Small intestine (tissue), 16 donors: ENCODE measurements at places on chromosomes 11 and 22.

DNA sequence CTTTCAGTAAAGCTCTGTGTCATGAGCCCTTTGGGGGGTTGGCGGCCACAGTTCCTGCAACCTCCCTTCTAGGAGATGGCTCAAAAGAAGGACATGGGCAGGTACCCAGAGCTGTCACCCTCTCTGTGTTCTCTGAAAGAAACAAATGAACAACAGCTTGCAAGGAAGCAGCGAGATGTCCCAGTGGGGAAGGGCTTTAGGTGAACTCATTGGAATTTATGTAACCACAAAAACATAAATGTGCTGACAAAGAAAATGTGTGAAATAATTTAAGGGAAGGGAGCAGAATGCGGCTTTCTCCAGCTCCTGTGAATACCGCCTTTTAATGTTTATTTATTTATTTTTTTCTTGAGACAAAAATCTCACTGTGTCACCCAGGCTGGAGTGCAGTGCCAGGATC, 3.3 kb downstream of the PARVG start:
- DNase-seq, result no peak

DNA sequence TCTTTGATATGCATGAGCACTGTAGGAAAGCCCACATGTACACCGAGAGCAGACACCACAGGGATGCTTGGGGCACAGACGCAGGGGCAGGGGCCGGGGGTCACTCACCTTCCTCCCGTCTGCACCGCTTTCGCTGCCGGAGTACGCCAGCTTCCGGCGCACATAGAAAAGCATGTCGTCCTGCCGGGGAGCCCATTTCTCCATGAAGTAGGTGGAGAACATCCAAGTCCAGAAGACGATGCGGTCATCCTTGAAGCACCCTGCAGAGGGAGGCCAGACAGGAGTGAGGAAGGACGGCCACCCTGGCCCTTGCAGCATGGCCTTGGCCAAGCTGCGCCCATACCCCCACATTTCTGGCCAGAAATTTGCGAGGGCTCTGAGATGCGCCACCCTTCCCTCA, 28.8 kb downstream of the KIAA0930 start:
- no peak for DNase-seq

- DNase-seq, result no peak
Measured at GRCh38 chr11:116343270-116343669, 429.5 kb downstream of the BUD13 start.

DNA sequence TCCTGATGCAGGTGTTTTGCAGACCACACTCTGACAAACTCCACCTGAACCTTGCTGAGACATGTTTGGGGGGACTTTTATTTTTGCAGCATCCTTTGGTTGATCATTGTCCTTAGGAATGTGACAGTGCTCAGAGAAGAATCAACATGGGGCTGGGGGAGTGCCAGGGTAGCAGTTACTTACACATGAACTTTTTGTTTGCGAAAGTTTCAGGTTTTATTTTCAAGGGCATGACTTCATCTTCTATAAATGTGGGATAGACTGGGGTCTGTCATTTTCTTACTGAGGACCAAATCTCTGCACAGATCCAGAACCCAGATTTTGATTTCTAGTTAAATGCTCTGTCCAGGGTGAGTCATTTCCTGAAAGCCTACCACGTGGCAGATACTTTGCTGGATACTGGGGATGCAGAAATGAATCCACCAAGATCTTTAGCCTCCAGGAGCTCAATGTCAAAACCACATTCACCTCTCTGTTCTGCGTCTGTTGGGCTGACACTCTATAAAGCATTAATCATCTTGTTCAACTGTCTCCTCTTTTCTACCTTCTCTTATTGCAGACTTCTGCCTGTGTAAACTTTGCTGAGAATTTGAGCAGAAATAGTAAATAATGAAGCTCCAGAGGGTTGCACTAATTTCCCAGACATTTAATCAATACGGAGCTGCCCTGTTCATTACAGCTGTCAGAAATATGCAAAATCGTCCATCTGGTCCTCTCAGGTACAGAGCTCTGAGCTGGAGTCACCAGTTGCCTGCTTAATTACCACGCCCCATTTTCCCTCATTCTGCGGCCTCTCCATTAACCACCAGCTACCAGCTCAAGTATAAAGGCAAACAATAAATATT, 387.9 kb downstream of the MIAT start:
- no peak for DNase-seq

DNA sequence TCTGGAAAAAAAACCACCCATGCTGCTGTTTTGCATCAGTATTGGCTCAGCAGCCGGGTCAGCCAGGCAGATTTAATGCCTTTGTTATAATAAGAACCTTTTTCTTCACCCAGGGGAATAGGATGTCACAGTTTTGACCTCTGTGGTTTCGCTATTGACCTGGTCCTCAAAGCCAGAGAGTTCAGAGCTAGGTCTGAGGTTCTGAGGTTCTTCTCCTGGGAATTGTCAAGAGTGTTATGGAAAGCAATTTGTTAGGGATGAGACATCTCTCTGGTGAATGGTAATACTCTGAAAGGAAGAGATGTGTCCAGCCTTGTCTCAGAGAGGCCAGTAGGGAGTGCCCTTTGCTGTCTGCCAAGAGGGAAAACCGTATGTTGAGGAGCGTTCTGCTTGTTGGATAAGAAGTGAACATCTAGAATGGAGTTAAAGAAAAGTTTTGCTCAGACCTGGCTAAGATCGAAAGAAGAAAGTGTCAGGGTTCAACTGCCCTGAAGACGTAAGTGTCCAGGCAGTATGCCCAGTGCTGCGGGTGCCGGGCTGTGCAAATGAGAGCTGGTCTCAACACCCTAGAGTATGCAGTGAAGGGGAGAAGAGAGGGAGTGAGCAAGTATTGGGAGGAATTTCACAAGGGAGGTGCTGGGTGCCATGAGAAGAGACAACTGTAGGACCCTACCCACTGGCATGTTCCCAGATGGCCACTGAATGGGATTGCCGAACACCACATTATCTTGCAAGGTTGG, 150.9 kb upstream of the TTC12 start:
- DNase-seq, result no peak

GRCh38 chr22:48953103-48953720, 874.5 kb downstream of the BRD1 start:
- no peak for DNase-seq

GRCh38 chr11:116366451-116366850, 406.3 kb downstream of the BUD13 start:
- no peak for DNase-seq

DNA sequence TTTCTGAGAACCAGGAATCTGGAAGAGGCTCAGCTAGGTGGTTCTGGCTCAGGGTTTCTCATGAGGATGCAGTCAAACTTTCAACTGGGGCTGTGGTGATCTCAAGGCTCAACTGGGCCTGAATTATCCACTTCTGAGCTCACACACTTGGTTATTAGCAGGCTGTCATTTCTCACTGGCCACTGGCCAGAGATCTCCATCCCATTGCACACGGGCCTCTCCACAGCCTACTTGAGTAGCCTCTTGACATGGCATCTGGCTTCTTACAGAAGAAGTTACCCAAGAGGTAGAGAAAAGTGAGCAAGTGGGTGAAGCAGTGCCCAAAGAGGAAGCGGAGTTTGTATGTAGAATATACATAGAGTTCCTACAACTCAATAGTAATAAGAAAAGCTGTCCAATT, 16.0 kb downstream of the CALCA start:
- DNase-seq, result no peak

DNA sequence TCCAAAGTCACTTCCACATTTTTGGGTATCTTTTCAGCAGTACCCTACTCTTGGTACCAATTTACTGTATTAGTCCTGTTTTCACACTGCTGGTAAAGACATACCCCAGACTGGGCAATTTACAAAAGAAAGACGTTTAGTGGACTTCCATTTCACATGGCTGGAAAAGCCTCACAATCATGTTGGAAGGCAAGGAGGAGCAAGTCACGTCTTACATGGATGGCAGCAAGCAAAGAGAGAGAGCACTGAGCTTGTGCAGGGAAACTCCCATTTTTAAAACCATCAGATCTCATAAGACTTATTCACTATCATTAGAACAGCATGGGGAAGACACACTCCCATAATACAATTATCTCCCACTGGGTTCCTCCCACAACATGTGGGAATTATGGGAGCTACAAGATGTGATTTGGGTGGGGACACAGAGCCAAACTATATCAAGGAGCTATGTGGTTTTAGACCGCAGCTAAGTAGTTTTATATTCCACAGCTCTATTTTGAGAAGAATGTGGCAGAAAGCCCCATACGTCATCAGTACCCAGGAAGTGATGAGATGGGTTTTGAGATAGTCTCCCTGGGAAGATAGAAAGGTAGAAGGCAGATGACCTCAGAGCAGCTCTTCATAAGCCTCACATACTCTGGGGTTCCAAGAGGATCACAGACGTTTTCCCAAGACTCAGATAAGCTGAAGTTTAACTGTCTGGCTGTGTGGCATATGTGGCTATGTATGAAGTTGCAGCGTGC, 96.3 kb downstream of the APIP start:
- DNase-seq, result no peak

- DNase-seq, result no peak
Measured at GRCh38 chr11:21385669-21386440, 716.5 kb downstream of the NELL1 start.

DNA sequence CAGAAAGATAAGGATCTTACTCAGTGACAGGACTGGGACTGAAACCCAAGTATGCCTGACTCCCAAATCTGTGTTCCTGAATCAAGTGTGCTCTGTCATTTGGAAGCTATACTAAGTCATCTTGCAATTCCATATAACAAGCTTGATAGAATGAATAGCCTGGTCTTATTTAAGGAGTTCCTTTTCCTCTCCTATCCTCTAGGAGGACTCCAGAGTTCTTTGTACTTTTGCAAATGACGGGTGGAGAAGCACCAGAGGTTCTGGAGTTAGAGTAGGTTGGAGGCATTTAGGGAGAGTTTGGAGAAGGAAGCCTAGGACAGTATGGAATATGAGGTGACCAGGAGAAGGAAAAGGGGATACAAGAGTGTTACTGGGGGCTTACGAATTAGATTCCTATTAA, 92.9 kb upstream of the RCN1 start:
- DNase-seq, result no peak

DNA sequence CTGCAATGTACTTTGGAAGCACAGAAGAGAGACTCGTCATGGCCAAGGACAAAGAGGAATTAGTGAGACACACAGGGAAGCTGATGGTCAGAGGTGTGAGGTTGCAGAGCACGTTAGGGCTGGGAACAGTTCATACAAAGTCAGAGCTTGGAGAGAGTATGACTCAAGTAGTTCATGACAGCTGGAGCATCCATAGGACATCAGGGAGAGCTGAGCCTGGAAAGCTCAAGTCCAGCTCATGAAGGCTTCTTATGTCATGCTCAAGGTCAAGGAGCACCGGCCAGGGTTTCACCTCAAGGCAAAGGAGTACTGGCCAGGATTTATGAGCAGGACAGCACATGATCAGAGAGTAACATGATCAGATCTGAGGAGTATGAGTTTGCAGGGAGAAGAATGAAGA, 64.6 kb upstream of the CHST1 start:
- no peak for DNase-seq

DNA sequence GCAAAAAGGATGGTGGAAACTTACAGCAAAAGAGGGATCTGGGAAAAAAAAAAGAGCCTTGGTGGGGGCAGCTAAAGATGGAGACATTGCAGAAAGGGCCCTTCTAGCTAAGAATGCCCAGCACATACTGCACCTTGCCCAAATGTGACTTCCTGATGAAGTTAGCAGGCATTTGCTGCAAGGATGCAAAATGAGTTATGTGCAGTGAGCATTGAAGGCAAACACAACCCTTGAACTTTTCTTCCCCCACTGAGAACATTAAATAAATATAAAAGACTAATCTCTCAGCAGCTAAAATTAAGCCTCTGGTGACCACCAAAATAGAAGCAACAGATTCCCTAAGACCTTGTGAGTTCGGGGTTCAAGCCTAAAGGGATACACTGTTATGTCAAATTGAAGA, 129.9 kb downstream of the ARL14EP start:
- no peak for DNase-seq

- DNase-seq, result no peak
Measured at GRCh38 chr11:14567064-14567651, 47.0 kb upstream of the PSMA1 start.

- peak; percentile 24 for DNase-seq
Measured at GRCh38 chr11:123653827-123654565, 428 bp downstream of the SCN3B start.

DNA sequence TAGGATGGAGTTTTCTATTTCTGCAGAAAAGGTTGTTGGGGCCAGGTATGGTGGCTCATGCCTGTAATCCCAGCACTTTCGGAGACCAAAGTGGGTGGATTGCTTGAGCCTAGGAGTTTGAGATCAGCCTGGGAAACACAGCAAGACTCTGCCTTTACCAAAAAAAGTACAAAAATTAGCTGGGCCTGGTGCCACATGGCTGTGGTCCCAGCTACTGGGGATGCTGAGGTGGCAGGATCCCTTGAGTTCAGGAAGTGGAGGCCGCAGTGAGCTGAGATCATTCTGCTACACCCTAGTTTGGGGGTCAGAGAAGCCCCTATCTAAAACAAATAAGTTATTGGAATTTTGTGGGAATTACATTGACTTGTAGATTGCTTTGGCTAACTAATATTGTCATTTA, 71.7 kb downstream of the FDX1 start:
- no peak for DNase-seq

DNA sequence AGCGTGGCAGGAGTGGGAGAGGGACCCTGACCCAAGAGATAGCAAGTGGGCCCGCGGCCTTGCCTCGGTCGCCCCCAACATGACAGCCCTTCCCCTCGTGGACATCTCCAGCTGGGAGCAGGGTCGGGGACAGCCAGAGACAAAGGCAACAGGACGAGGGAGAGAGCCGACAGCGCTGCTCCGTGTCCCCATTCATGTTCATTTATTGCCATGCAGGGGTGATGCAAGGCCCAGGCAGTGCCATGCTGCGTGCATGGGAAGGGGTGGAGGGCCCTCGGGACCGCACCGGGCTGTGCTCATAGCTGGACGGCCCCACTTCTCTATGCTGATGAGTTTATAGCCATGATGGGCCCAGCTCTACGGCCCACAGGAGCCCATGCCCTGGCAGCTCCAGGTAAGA, 12.7 kb downstream of the MRPL23 start:
- DNase-seq, result no peak

- DNase-seq, result no peak
Measured at GRCh38 chr11:1936781-1937615, 10.1 kb upstream of the MRPL23 start.

GRCh38 chr11:111554532-111554931, 14.0 kb downstream of the LAYN start:
- DNase-seq, result no peak

- DNase-seq, result no peak
Measured at GRCh38 chr11:72409458-72409857, 24.9 kb downstream of the CLPB start.
